ENCODE measurements at places on chromosomes 12 and 14.
A peak's percentile ranks its signal among the peaks of the same experiment; 100 is the strongest.

DNA sequence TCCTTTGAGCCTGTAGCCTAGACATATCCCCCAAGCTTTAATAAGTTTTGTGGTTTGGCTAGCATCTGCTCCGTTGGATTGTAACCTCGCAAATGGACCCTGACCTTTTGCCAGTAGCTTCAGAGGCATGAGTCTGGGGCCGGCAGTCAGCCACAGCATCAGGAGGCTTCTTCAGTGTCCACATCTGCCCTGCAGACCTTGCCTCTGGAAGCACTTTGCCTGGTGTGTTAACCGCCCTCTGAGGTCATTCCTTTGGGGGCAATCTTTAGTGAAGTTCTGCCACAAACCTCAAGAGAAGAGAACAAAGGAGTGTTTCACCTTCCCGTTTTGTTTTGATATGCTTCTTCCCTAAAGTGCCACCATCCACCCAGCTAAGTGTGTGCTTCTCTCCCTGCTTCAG lies 71.4 kb downstream of the GNS start:
- no peak for DNase-seq

DNA sequence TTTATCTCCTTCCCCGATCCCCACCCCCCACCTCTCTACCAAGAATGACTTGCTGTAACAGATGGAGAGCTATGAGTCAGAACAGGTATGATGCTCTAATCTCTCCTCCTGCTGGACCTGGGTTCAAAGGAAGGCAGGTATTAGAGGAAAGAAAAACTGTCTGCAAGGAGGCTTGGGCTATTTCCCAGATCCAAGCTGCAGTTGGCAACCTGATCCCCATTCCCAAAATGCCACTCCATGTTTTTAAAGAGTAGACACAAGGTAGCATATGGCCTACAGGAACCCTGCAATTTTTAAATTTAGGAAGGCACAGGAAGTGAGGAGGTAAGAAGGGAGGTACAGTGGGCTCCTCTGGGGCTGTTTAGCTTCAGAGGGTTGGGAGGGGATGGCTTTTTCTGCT lies 33.0 kb downstream of the SRRM4 start:
- DNase-seq: no peak

DNA sequence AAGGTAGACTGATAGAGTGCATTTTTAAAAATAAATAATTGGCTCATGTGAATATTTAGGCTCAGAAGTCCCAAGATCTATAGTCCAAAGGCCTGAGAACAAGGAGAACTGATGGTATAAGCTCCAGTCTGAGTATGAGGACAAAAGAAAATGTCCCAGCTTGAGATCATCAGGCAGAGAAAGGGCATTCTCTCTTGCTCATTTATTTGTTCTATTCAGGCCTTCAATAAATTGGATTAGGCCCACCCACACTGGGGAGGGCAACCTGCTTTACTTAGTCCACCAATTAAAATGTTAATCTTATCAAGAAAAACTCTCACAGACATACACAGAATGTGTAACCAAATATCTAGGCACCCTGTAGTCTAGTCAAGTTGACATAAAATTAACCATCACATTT lies 644.4 kb upstream of the MDGA2 start:
- no peak for DNase-seq

- DNase-seq: no peak
Measured at GRCh38 chr14:78982551-78982950, 812.4 kb downstream of the NRXN3 start.

DNA sequence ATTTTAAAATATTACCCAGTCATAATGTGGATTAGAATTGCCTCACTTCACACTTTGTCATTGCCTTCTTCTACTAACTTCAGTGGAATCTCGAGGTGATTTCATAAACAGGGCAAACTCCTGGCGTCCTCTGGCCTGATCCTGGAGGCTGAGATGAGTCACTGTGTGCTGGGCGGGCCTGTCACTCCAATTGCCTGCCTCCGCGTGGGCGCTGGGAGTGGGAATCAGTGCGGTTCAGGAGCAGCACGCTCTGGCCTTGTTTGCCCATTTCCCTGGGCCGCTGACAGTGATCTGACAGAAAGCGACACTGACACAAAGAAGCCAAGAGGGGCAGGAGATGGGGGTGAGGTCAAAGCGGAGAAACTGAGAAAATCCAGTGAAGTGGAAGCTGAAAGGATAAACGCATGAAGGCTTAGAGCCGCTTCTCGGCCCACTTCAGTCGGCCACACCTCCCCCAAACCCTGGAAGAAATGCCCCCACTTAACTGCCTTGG lies 29.7 kb downstream of the LGR5 start:
- DNase-seq: no peak

DNA sequence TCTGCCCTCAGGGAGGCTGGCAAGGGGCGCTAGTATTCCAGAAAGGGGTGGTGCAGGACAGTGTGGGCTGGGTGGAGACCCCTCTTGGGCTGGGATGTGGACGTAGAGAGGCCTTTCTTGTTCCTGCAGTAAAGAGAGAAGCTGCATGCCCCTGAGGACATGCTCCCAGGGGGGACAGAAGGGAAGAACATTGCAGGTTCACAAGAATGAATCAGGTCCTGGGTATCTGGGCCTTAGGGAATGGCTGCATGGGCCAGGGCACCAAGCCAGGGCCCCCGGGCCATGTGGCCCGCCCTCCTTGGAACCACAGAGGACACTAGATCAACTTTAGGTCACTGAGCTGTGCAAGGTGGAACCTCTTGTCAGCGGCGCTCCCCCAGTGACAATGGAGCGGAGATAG lies 51.8 kb downstream of the ZNF664 start:
- no peak for DNase-seq

DNA sequence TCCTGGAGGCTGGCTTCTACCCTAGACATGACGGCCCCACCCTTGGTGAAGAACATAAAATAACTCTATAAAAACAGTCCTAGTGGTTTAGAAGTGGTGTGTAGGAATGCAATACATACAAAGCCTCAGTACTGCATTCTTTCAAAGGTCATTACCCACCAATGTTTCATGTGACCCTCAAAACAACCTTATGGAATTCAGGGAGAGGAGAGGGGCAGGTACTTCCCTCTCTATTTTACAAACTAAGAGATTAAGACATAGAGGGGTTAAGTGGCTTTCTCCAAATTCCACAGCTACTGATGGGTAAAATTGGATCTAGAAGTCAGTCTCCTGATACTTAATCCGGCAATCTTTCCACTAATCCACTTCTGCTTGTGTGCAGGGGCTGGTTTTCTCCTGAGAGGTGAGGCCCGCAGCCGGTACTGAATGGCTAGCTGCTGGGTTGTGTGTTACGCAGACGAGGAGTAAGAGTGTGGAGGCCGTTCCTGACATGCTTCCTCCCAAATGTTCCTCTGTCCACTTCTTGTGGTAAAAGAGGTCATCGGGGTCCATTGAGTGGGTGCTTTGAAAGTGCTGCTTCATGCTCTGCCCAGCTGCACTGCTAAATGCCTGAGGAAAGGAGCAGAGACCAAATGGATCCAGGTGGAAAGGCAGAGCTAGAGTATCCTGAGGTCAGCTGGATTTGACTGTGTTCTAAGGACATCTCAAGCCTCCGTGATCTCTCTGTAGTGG lies 16.2 kb downstream of the SLC7A8 start:
- DNase-seq: peak; percentile 56

DNA sequence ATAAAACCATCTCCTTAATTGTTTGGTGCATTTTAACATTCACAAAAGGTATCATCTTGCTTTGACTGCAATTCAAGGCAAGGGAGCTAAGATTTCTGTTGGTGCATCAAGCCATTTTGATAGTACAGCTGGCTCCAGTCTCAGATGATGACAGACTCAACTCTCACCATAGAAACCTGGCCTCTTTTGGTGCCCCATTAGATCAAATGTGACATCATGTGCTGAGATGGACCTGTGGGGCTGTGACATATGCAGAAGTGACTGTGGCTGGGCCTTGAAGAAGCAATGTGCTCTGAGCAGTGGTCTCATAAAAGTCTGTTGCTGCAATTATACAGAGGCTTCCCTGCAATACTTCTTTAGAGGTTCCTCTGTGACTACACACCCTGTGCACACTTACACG lies 88.4 kb downstream of the SLC2A13 start:
- DNase-seq: no peak

DNA sequence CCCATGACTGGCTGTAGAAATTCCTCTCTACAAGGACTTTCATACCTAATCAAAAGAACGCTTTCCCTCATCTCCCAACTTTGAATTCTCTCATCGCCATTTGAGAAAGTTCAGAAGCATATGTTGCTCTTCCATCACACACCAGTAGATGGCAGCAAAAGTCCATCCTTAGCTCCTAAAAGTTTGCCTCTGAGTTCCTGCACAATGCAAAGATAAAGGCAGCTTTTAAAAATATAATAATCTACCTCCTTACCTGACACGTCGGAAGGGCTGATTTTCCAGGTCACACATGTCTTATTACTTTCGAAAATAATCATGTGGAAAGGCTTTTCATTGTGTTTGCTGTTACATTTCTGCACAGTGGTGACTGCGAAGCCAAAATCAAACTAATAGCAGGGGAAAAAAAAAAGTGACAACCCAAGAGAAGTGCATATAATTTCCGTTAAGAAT lies 456.7 kb upstream of the SEL1L start:
- peak; percentile 67 for DNase-seq

- DNase-seq: peak; percentile 86
Measured at GRCh38 chr12:57611108-57611826, at the start of gene ARHGEF25. Gene ARHGEF25 (plus strand): TSS chr12:57611435. CDS start chr12:57611895, 460 bp downstream.

- no peak for DNase-seq
Measured at GRCh38 chr12:131738196-131738595, 27.3 kb downstream of the SFSWAP start.

DNA sequence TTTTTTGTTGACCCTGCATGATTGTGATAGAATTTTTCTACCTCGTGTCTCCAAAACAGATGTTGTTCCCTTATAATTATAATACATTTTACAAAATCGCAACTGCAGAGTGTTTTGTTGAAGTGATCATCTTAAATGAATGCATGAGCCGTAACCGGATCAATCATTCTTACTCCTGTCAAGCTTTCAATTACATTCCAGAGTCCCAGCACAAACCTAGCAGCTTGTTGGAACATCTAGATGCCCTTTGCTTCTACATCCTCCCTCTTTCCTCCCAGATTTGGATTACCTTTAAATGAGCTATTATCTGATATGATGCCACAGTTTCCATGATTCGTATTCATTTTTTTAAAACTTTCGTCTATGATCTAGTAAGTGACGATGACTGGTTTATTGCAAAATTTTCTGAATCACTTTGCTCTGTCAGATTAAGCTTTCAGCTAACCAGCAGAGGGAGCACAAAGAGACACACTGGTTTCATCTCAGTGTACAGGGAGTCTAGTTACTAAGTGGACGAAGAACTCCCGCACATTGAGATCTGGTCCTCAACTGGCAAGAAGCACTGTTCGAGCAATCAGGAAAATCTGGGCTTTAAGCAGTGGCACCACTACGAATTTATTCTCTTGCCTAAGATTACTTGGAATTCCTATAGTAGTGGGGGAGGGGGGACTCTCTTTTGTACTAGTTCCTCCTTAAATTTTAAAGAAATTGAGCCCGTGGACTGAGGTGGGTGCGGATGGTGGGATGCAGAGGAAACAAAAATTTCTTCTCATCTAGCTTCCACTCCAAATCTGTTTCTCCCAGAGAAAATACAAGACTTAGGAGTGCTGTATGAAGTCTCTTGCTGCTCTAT lies 40.9 kb downstream of the TSHR start:
- no peak for DNase-seq

DNA sequence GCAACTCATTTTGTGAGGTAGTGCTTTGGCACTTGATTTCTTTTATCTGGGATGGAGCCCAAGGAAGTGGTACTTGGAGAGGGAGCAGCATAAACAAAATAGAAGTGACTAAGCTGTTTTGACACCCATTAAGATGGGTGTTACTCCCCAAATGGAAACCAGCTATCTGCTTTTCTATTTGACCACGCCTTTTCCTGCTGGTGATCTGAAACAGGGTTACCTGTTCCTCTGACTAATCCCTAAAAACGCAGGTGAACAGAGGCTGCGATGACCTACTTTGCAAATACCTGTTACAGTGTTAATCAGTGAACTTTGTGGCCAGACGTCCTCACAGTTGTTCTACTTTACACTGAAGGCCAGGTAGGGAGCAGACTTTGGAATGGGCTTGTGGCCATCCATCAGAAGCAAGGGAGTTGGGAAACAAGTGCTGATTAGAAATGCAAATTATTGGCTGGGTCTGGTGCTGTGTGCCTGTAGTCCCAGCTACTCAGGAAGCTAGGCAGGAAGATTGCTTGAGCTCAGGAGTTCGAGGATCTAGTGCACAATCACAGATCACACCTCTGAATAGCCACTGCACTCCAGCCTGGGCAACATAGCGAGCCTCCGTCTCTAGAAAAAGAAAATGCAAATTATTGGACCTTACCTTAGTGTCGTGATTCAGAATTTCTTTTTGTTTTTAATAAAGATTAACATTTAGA lies 58.3 kb upstream of the HECTD1 start:
- no peak for DNase-seq

- DNase-seq: no peak
Measured at GRCh38 chr14:95272057-95272456, 47.7 kb downstream of the CLMN start.

- no peak for DNase-seq
Measured at GRCh38 chr12:127178052-127178451, 1088.9 kb upstream of the TMEM132C start.

DNA sequence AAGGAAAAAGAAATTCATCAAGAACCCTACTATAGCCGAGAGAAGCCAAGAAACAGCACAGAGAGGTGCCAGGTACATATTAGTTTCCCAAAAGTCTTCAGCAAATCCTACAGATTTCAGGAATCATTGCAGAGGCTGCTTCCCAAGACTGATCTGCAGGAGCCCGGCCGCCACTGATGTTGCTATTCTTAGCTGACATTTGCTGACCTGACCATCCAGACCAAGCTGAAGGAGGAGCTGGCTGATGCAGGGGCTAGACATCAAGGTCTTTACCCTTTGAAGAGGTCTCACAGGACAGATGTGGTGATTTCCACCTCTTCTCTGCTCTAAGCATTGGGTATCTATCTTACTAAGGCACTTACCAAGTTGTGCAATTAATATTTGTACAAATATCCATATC lies 444.8 kb upstream of the SOX5 start:
- no peak for DNase-seq

DNA sequence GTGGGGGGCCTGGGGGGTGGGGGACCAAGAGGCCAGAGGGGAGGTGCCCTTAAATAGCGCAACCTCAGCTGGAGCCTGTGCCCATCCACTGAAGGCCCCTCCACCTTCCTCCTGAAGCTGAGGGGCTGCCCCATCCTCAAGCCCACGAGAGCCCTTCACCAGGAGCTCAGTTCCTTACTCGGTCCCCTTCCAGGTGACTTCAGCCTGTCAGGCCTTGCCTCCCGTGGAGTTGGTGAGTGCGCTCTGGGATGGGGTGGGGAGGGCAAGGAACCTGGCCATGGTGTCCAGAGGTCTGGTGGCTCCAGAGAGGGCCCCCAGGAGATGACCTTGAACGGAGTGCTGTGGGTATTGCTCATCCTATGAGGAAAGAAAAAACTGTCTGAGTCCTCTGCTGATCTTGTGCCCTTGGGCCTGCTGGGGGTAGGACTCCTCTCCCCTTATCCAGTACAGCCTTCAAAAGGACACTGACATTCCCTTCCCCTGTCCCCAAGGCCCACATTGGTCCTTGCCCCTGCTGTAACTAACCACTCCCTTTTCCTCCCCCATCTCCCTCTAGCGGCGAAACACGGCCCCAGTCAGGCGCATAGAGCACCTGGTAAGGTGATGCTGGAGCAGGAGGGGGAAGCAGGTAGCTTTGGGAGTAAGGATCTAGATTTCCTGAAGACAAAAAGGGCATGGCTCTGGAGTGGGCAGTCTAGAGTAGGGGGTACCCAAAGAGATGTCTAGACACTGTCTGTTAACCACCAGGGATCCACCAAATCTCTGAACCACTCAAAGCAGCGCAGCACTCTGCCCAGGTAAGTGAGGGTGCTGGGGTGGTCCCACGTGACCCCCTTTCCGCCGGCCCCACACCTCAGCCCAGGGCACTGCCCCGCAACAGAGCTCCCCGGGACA lies 3.6 kb downstream of the TNS2 start:
- peak; percentile 82 for DNase-seq

- no peak for DNase-seq
Measured at GRCh38 chr12:87469295-87469694, 559.9 kb downstream of the C12orf50 start.
